CD4-positive, alpha-beta T cell treated with Interleukin-17A for 1 hour (primary cell): ENCODE measurements at places on chromosomes 4 and X.

- DNase-seq: peak; percentile 69
Measured at GRCh38 chrX:154436983-154437752, at the start of gene GDI1. Gene GDI1, plus strand, starts transcription at chrX:154437154. Its CDS starts 101 bp downstream, at chrX:154437255.

GRCh38 chr4:183118141-183118540 lies 19.1 kb downstream of the WWC2 start:
- no peak for DNase-seq

- no peak for DNase-seq
Measured at GRCh38 chr4:18816228-18816895, 794.8 kb upstream of the LCORL start.

- no peak for DNase-seq
Measured at GRCh38 chr4:82799006-82799881, 648 bp upstream of the SCD5 start.

DNA sequence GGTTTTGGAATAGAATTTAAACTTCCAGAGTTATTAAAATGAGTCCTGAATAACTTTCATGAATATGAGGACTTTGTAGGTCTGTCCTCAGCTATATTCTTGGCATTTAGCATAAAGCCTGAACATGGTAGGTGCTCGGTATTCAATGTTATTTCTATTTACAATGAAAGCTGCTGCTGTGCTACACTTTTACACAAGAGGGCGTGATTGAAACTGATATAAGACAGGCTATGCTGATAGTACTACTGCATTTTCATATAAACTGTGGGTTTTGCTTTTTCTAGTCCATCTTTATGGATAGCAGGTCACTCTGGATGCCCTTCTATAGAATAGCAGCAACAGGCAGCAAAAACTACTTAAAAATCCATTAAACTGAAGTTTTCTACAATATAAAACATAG lies 12.3 kb upstream of the GNPDA2 start:
- peak; percentile 4 for DNase-seq

- no peak for DNase-seq
Measured at GRCh38 chr4:152697284-152698088, 17.7 kb upstream of the TMEM154 start.
